CD4-positive, alpha-beta T cell treated with Interleukin-15 for 4 hours (primary cell): ENCODE measurements at places on chromosomes 2 and 18.
A peak's percentile ranks its signal among the peaks of the same experiment; 100 is the strongest.

DNA sequence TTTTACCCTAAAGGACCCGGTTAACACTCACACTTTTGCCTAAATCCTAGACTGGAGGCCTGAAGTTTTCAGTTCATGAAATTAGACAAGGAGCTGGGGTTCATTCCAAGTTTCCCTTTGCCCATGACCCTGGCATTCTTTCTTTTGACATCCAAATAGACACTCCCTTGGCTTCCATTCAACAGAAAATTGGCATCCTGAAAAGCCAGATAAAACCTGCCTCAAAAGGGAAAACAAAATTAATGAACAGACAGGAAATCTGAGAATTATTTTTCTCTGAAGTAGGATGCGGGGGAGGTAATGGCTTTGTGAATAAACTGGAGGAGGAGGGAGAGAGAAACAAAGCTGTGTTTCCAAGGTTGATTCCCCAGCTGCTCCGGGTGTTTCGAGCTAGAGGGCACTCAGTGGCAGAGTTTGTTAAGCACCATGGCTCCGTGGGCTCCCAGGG, 41.0 kb downstream of the SPP2 start:
- no peak for DNase-seq

DNA sequence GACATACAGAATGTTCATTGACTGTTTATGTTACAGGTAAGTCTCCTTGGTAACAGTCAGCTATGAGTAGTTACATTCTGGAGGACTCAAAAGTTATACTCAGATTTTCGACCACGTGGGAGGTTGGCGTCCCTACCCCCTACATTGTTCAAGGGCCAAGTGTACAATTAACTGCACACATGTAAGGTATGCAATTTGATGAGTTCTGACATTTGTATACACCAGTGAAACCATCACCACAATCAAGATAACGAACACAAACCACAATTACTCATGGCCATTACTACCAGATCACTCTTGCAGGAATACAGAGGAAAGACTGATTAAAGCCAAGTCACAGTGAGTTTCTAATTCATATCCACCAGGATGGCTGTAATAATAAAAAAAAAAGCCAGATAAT, 39.6 kb upstream of the LDLRAD4 start:
- DNase-seq: no peak

- no peak for DNase-seq
These were observed 107.3 kb upstream of the ZFP36L2 start for GRCh38 chr2:43333656-43334144.

DNA sequence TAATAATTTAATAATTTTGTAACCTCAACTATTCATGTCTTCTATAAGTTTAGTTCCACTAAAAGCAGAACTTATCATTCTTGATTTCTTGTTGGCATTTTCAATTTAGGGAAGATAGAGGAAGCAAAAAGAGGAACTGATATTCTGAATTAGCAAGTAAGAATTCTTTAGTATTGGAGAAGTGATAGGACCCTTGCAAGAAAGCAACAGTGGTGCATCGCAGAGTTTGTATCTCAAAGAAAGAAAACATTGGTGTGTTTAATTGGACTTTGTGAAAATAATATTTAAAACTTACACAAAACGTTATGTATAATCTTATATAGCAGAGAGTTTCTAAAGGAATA, 36.5 kb upstream of the TNFRSF11A start:
- no peak for DNase-seq

DNA sequence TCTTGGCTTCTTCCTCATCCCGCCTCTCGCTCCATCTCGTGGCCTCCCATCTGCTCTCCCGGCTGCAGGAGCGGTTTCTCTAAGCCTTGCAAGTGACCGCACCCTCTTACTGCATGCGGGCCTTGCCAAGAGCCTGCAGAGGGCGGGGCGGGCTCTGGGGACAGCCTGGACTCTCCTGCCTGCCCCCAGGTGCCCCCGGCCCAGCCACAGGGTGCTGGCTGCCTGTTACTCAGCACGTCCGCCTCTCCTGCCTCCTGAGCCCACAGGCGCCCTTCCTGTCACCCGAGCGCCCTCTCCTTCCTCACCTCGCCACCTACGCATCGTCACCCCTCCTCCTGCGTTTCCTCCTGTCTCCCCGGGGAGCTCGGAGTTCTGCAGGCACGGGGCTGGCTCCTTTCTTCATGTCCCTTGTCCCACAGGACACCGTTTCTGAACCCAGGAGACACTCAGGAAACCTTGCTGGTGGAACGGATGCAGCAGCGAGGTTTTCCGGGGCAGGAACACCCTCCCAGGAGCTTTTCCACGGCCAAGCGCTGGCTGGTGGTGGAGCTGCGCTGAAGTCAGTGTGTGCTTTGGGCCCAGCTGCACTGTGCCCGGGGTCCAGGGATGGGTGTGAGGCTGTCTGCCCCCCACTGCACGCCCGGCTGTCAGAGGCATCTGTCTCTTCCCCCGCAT, 28.5 kb downstream of the HPCAL1 start:
- DNase-seq: peak; percentile 59

DNA sequence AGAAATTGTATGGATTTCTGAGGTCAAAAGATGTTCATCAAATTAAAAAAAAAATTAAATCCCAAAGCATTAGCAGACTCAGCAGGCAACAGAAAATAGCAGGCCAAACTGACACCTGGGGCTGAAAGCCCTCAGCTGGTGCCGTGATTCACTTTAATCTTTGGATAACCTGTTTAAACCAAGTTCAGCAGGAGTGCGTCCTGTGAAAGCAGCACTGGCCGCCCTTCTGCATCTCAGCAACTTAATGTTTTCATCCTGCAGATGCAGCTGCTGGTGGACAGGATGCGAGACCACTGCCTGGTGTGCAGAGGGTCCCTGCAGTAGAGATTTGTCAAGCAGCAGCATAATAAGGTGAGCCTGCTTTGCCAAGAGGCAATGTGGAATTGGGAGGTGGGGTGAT, 41.2 kb downstream of the CCDC68 start:
- no peak for DNase-seq

- DNase-seq: no peak
These were observed 19.8 kb upstream of the GPR55 start for GRCh38 chr2:230944757-230945372.

DNA sequence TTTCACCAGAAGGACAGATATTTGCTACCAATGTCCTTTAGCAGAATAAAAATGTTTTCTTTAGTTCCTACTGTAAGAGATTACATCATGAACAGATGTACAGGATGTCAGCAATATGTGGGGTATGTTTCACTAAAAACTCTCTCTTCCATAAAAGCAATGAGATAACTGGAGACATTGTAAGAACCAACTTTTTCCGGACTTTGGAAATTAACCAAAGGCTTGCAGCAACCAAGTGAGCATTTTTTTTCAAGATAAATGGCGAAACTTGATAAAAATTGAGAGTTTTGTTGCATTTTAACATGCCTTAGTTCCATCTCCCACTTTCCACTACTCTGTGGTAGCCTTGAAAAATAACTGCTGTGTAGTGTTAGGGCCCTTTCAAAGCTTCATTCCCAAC, 429.8 kb upstream of the CDH2 start:
- no peak for DNase-seq

- no peak for DNase-seq
These were observed 70.2 kb downstream of the AGAP1 start for GRCh38 chr2:235564066-235564465.

GRCh38 chr2:114729026-114729425, 286.6 kb downstream of the DPP10 start:
- no peak for DNase-seq

DNA sequence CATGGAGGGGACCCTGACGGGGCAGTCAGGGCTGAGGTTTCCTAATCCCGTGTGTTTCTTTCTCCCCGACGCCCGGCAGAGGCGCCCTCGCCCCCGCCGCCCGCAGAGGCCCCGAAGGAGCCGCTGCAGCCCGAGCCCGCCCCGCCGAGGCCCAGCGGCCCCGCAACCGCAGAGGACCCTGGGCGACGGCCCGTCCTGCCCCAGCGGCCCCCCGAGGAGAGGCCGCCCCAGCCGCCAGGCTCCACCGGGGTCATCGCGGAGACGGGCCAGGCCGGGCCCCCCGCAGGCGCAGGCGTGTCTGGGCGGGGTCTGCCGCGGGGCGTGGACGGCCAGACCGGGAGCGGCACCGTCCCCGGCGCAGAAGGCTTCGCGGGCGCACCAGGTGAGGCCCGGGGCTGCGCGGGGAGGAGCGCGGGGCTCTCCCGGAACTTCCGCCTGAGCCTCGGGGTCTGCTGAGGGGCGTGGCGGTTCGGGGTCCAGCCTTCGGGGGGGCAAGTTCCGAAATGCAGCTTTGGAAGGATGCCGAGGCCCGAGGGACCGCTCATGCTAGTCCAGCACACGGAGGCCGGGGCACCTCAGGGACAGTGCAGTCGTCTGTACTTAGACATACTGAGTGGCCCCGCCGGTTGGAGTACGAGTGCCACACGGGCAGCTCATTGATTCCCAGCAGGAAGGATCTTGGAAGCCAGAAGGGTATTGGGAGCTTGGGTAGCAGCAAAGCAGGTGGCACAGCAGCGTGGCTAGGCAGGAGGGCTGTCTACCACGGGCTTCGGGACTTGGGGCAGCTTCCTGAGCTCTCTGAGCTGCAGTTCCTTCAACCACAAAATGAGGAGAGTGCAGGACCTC, 60.1 kb downstream of the EMILIN2 start:
- DNase-seq: peak; percentile 42

DNA sequence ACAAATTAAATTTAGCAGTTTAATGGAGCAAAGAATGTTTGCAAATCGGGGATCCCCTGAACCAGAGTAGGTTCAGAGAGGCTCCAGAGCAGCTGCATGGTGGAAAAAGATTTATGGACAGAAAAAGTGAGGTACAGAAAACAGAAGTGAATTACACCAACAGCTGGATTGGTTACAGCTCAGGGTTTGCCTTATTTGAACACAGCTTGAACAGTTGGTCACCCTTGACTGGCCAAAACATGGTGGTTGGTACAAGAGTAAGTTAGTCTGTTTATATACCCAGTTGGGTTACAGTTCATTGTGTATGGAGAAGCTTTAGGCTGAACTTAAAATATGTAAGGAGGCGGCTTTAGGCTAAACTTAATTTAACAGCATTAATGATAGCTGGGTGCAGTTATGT, 5.4 kb upstream of the CDCA7 start:
- DNase-seq: no peak

DNA sequence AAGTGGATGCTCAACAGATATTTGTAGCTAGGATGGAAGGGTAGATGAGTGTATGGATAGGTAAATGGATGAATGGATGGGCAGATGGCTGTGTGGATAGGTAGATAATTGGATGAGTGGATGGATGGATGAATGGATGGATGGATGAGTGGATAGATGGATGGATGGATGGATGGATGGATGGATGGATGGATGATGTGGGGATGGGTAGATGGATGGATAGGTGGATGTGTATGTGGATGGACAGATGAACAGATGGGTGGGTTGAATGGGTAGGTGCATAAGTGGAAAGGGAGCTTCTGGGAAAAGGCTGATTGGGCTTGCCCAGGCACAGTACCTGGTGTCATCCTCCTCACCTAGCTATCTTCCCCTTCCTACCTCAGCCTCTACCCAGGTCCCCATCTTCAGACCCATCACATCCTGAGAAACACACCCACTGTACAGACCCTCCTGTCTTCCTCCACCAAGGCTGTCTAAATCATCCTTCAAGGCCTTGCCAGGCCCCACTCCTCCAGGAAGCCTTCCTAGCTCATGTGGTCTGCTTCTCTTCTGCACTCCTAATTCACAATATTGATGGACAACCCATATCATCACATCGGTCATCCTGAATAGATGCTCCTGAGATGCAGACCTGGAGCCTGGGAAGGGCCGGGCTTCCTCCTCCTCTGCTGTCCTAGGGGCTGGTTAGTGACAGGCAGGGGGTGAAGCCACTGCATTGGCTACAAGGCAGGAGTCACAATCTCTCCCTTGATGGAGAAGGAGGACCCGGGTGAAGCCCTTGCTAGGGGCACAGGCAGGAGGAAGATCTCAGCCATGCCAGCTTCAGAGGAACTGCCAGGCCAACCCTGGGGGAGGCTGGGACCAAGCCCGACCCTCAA, 49.4 kb downstream of the SMAD7 start:
- DNase-seq: no peak

DNA sequence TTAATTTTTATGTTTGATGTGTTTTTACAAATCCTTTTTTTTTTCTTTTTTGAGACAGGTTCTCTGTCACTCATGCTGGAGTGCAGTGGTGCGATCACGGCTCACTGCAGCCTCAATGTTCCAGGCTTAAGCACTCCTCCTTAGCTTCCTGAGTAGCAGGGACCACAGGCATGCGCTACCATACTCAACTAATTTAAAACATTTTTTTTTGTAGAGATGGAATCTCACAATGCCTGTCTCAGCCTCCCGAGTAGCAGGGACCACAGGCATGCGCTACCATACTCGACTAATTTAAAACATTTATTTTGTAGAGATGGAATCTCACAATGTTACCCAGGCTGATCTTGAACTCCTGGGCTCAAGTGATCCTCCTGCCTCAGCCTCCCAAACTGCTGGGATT, 3.2 kb downstream of the NOTO start:
- DNase-seq: no peak

GRCh38 chr2:9406529-9407362, 16.6 kb downstream of the ITGB1BP1 start:
- no peak for DNase-seq

- no peak for DNase-seq
These were observed 98.0 kb upstream of the CXCR4 start for GRCh38 chr2:136215908-136216472.

DNA sequence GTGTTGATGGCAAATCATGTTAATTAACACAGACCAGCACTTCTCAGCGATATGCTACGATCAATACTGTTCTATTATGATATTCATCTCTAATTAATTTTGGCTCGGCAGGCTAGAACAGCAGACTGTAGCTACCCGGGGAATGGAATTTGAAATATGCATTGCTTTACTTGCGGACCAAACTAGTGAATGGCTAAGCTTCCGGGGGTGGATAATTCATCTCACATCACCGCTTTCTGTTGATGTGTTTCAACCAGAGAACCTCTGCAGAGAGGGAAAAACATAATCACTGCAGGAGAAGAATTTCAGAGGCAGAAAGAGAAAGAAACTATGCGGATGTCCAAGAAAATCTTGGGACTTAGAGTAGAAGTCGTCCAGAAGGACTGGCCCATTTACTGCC, 490.9 kb downstream of the STK39 start:
- no peak for DNase-seq

- no peak for DNase-seq
These were observed 988.2 kb downstream of the SUCLG1 start for GRCh38 chr2:83470928-83471327.

GRCh38 chr18:8654503-8655451, 45.5 kb downstream of the RAB12 start:
- peak; percentile 31 for DNase-seq

- DNase-seq: no peak
These were observed 24.9 kb upstream of the BUB1 start for GRCh38 chr2:110702514-110703380.

GRCh38 chr2:240461471-240462072, 26.1 kb downstream of the GPC1 start:
- no peak for DNase-seq

DNA sequence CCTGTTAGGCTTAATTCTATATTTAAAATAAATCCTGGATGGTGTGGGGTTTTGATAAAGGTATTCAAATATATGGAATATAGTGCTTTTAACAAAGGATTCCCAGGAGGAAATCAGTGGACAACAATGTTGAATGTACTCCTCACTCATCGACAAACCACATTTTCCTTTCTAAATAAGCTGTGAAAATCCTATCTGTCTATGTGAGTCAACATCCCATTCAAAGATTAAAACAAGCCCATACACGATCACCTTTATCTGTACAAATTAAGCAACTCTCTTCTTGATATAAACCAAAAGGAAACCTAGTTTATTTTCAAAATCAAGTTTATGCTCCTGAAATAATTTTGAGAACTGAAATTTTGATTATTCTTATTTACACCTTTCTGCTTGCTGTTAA, 153.4 kb downstream of the ERBB4 start:
- no peak for DNase-seq
